ENCODE measurements at places on chromosomes 2 and 18.
A peak's percentile ranks its signal among the peaks of the same experiment; 100 is the strongest.

DNA sequence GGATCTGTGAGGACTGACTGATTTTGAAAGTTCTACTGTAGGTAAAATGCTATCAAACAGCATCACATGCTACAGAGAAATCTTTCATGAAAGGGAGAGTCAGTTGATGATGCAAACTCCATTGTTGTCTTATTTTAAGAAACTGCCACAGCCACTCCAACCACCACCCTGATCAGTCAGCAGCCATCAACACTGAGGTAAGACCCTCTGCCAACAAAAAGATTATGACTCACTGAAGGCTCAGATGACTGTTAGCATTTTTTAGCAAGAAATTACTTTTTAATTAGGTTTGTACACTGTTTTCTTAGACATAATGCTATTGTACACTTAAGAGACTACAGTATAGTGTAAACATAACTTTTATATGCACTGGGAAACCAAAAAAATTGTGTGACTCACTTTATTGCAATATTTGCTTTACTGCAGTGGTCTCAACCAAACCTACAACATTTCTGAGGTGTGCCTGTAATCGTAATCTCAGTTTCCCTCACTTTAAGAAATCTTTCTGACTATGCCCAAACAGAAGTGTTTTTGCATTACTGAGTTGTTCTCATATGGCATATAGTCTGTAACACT is 42.8 kb downstream of the METTL8 start:
- DNase-seq = no peak

DNA sequence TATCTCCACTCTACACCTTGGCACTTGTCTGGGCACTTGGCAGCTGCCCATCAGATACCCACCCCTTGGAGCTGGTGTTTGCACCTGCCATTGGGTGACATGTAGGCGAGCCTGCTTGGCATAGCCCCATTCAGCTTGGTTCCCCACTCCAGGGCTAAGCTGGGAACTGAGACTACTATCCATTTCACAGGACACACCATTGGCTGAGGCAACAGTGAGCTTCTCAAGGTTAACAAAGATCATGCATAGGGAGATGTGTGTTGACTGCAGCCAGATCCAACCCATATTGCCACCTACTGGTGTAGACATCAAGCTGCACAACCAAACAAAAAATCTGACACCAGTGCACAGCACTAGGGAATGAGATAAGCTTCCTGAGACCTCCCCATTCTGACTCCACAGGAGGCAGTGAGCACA is 1389.8 kb upstream of the TMEFF2 start:
- no peak for DNase-seq

- DNase-seq = peak; percentile 5
Measured at GRCh38 chr18:76524900-76525698, 30.1 kb upstream of the ZNF516 start.

- DNase-seq = no peak
Measured at GRCh38 chr2:216279459-216279858, 92.8 kb downstream of the MARCHF4 start.

DNA sequence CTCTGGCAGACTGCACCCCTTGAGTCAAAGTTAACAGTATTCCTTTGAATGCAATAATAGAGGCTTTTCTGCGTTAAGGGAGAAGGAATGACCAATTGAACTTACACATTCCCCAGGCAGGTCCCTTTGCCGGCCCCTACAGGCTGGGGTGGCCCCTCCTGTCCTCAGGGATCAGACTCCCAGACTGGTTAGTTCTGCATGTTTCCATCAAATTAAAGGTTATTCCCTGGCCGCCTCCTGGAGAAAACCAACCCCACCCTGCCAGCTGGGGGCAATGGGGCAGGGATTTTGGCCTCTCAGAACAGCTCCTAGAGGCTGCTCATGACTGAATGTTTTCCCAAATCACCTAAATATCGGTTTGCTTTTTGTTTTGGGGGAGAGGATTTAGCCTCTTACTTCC is 199.6 kb downstream of the MGAT5 start:
- DNase-seq = no peak

DNA sequence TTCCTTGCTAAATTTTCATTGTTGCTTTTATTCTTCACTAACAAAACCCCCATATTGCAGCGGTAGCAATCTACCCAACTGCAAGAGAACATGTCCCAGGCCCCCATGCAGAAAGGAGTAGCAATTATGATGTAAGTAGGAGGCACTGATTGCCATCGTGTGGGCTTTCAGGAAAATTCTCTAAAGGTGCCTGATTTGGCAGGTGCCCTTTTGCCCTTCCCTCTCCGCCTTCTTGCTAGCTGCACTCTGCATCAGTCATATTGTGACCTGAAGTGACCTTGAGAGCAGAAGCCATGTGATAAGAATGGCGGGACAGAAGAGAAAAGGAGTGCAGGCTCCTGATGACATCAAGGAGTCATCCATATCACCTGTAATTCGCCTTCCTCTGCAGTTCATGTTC is 112.1 kb downstream of the NCKAP5 start:
- DNase-seq = no peak

- no peak for DNase-seq
Measured at GRCh38 chr2:19580264-19580663, 221.8 kb upstream of the OSR1 start.

DNA sequence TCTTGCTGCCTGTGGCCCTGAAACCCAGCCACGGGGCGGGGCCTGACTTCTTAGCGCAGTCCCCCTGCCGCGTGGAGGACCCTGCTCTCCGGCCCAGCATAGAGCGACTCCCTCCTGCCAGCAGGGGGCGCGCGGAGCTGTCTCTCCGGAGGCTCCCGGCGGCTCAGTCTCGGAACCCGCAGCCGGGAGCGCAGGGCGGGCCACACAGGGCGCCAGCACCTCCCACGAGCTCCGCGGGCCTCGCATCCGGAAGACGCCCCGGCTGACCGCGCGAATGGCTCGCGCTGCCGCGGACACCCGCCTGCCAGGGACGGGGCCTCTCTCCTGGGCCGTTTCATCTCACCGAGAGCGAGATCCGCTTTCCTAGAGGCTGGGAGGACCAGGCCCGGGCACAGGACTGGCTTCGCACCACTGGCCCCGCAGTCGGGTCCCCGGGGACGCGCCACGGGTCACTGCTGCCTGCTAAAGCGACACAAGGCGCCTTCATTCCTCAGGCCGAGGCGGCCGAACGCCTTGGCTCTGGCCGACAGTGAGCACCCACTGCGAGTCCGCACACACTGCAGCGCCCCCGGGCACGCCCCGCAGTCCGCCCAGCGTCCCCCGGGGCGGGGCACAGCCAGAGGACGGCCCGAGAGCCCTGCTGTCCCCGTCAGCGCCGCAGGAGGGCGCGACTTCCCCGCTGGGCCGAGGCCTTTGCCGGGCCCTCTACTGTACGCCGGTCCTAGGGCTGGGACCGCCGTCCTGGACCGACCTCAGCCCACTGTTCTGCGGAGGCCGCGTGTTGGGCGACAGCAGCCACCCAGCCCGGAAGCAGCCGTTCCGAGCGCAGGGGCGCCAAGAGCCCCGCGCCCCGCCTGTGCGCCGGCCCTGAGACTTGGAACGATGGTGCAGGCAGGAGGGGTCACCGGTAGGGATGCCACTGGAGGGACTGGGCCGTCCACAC is 39.0 kb upstream of the ARHGEF4 start:
- peak; percentile 91 for DNase-seq

GRCh38 chr2:227004482-227004881 is 159.5 kb downstream of the COL4A4 start:
- DNase-seq = no peak

DNA sequence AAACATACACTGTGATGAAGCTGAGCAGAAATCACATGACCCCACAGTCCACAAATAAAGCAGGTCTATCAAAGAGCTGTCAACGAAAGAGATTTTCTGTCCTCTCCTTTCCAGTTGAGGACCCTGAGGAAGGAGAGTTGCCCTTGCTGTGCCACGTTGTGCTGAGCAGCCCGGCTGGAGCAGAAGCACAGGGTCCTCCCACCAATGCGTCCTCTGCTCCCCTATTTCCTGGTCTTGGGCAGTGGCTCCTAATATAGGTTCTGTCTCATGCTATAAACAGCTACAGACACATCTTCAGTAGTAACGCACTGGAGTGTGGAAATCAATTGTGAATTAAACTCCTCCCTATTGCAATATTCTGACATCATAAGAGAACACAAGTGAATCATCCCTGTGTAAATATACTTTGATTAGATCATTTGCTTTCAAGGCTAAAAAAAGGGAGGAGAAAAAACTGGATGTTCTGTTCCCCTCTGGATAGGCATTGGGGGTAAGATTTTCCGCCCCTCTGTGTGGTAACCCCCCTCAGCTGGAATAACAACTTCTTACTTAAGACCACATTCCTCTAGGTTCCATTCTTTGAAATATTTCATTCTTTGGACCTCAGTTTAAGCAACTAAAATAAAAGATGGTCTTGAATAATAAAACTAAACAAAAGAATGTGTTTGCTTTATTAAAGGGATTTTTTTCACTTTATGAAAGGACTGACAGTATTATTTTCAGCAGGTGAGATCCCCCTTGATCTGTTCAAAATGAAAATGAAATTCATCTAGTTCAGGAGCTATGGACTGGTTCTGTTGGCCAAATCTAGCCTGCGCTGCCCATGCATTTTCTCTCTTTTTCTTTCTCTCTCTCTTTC is 8.3 kb upstream of the RHOB start:
- DNase-seq = no peak

DNA sequence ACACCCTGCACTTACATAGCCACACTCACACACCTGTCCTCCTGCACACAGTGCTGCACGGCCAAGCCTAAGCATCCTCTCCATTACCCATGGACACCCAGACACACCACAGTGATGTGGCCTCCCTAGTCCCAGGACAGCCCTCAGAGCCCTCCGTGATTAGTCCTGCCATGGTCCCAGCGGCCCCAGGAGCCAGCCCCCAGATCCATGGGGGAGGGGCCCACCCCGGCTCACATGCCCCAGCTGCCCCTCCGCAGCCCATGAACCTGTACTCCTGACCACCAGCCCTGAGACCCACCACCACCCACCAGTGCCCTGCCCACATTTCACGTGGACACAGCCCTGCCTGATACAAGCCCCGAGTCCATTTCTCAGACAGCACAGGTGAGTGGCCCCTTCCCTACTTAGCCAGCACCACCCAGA is 8.1 kb upstream of the DUSP2 start:
- DNase-seq = no peak

- no peak for DNase-seq
Measured at GRCh38 chr2:111231532-111232252, 111.0 kb downstream of the BCL2L11 start.

GRCh38 chr2:117058366-117058765 is 756.1 kb upstream of the DDX18 start:
- DNase-seq = no peak

- DNase-seq = no peak
Measured at GRCh38 chr2:125874564-125874963, 781.4 kb upstream of the GYPC start.

GRCh38 chr2:131105950-131106801 is 1.0 kb downstream of the PLEKHB2 start:
- no peak for DNase-seq

- DNase-seq = peak; percentile 30
Measured at GRCh38 chr18:38576349-38576748, 1010.8 kb upstream of the CELF4 start.

DNA sequence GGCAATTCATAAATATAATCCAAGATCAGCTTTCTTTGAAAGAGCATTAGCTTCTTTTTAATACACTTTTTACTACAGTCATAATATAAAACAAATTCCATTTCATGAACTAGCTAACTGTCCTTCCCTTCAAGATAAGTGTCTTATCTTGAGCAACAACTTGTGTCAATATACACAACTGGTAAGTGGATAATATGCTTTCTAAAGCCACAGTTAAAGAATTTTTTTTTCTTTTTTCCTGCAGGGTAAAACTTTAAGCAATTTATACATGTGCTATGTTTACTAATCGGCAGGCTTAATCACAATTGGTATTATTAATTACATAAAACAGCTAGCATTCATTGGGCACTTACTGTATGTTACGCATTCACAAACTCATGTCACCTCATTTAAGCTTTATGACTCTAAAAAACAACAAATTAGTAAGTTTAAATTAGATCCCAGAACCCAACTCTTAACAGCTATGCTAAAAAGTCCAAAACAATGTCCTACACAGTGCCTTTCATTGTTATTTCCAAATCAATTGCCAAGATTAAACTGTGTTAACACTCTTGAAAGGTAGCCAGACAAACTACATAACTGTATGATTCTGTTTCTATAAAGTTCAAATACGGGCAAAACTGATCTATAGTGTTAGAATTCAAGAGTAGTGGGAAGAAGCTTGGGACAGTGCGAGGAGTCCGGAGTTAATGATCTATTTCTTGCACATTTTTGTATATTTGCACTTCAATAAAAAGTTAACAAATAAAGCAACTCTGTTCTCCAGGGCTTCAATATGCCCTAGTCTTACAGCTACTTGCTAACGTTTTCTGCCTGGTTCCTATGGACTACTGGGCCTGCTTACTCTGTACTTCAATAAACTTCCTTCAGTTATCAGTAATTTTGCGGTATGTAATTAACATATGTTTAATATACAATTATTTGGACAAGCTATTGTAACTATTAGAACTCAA is 6.0 kb downstream of the TXNL1 start:
- DNase-seq = no peak

DNA sequence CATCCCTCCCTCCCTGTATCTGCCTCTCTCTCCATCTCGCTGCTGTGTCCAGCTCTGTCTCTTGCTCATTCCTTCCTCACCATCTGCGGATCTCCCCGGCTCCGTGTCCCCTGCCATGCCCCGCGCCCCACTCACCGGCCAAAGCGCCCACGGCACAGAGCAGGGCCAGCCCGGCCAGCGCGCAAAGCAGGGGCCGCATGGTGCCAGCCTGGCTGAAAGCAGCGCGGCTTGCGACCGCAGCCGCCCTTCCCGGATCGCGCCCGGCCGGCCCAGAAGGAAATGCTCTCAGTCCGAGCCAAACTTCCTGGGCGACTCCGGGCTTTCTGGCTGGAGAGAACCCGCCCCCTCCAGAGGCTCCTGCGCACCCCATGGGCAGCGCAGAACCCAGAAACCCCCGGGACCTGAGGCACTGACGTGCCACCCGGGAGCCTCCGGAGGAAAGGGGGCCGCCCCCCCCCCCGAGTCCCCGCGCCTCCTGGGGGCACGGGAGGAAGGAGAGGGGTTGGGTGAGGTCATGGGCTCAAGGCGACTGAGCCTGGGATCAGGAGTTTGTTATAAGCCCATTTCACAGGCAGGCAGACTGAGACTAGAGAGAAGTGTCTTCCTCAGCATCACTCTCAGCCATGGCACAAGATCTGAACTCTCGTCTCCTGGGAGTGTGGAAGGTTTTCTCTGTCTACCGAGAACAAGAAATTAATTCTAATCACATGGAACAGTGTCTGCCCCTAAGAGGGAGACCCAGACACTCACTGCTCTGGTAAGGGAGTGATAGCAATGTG is 45.2 kb upstream of the RAB6C start:
- no peak for DNase-seq

DNA sequence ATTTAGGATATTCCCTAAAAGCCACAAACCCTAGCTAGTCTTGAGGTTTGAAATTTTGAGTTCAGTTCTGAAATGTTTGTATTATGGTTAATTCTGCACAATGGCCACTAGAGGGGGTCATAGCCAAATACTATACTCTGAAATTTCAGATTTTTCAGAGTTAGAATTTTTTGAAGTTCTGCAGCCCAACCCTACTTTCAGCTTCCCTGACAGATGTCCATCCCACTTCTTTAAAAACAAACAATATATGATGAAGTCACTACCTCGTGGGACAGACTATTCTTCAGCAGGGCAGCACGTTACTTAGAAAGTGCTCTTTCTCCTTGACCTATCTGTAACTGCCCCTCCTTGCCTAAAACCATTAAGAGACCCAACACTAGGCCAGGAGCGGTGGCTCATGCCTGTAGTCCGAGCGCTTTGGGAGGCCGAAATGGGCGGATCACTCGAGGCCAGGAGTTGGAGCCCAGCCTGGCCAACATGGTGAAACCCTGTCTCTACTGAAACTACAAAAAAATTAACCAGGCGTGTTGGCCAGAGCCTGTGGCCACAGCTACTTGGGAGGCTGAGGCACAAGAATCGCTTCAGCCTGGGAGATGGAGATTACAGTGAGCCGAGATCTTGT is 48.2 kb upstream of the PAPOLG start:
- DNase-seq = peak; percentile 48

Data from CD4-positive, alpha-beta T cell treated with Interleukin-2 at 100 ng/mL for 4 hours (primary cell).